ENCODE measurements at places on chromosomes 5 and 9.

DNA sequence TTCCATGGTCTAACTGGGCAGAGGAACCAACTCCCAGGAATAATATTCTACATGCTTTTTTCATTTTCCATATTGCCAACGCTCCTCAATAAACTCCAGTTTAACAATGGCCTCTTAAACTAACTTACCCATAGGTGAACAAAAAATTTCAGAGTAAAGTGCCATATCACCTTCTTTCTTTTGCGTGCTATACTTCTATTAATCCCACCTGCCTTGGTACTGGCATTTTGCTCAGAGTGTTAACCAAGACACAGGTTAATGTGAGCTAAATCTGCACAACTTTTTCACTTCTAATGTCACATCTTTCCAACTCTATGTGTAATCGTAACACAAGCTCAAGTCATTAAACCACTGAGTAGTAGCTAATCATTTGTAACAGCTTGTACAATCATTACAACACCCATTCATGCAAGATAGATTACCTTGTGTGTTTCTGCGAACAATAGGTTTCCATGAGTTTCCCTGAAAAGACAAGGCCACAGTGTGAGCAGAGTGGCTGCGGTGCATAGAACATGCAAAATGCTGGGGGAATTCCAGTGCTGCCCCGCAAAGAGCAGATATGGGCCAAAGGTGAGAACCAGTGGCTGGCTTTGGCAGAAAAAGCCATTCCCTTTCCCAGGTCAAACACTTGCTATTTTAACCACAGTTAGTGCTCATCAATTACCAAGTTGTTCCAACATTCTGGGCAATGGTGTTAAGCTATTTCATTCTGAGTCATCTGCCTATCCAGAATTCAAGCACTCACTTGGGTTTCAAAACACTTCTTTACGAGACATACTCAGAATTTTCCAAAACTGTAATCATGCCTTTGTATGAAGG, 42.8 kb downstream of the TIMD4 start:
- DNase-seq, result no peak

DNA sequence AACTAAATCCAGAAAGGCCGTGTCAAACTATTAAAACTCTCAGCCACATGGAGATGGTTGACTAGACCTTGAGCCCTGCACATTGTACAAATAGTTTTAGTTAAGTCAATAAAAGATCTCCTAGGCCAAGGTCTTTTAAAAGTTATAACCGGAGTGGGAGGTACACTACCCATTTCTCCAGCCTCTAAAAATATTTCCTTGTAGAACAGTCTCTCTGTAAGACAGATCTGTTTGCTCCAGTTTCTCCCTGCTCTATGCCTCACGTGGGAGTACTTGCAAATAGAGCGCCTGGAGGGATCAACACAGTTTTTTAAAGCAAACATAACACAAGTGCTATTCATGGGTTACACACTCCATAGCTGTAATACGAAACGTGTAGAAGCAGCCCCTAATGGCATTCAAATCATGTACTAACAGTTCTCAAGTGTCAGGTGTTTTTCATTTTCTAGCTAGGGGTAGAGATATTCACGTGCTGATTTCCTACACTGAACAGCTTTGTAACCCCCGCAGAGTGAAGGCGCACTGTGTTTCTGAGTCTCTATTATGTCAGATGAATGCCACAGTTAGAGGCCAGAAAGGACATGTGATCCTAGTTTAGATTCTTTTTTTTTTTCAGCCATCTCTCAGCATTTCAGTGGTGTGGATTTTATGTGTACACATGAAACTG, 703.4 kb upstream of the GRAMD2B start:
- no peak for DNase-seq

DNA sequence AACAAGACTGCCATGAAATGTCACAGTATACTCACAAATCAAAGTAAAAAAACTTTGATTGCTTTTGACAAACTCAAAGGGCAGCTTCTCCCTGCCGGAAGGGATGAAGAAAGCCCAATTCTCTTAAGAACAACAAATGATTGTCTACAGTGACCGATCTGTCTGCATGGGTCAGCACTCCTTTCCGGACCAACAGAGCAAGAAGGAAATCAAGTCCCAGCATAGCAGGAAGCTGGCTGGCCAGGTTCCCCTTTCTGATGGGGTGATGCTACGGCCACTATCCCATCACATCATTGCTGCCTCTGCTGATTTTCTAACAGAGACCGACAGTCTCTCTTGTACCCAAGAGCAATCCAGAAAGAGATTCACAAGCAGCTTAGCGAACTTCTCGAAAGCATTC, 692 bp downstream of the C1QTNF3 start:
- DNase-seq, result no peak

DNA sequence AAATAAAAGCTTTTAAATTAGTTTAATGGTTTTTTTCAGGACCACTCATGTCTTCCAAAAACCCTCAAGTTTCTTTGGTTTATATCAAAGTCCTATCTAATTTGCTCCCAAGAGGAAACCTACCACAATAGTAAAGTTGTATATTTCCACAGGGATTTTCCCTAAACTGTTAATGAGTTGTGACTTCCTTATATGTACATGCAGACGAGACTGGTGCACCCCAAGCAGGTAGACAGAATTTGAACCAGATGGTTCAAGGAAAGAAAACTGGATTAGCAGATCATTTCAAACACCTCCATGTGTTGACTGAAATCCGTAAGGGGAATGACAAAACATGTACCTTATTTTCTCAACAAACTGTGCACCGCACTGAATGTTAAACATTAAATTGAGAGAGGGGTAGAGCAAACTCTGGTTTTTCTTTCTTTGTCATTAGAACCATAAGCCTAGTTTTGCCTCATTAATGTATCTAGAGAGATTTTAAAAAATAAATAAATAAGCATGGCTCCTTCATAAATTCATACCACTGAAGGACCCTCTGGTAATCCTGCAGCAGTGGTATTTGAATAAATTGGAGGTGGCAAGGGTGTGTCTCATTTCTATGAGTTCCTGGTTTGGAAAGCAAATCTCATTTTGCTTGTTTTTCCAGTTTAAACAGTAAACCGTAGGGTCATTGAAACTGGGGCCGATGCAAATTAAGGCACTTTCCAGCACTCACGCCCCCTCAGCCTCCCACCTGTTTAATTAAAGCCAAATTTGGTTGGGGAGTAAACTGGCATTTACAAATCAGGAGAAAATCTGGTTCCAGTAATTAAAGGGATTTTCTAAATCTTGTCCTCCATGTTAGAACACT, 51.1 kb downstream of the ENC1 start:
- DNase-seq, result no peak

DNA sequence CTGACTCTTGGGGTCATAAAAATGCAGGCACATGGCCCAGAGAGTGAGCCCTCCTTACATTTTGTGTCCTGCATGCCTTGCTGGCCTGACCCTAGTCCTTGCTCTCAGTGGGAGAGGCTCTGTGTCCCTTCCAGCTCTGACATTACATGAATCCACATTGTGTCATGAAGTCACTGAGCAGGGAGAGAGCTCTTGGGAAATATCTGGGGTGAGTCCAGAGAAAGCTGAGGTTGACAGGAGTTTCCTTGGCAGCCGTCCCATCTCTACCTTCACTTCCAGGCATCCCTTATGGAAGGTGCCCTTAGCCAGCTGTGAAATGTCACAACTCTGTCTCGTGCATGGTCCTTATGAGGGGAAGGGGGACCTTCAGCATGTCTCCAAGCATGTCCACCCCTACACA, 41.0 kb downstream of the FAT2 start:
- DNase-seq, result no peak

- DNase-seq, result no peak
Measured at GRCh38 chr5:68290260-68290674, 74.7 kb downstream of the PIK3R1 start.

DNA sequence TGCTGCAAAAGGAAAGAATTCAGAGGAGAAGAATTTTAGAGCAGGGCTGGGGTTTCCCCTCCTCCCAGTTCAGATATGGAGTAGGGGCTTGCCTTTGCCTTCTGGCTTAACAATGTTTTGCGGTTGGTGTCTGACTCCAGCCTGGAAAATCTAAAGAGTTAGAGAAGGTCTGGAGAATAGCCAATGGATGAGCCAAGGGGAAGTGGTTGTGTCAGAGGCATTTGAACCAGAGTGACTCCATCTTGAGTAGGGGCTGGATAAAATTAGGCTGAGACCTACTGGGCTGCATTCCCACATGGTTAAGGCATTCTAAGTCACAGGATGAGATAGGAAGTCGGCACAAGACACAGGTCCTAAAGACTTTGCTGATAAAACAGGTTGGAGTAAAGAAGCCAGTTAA, 133.7 kb downstream of the DIRAS2 start:
- no peak for DNase-seq
